ENCODE measurements at places on chromosomes 5 and 9. TPM values are rescaled to one million over a fixed set of nuclear protein-coding genes. Genes with fewer than 3 reads are reported as not detected.

DNA sequence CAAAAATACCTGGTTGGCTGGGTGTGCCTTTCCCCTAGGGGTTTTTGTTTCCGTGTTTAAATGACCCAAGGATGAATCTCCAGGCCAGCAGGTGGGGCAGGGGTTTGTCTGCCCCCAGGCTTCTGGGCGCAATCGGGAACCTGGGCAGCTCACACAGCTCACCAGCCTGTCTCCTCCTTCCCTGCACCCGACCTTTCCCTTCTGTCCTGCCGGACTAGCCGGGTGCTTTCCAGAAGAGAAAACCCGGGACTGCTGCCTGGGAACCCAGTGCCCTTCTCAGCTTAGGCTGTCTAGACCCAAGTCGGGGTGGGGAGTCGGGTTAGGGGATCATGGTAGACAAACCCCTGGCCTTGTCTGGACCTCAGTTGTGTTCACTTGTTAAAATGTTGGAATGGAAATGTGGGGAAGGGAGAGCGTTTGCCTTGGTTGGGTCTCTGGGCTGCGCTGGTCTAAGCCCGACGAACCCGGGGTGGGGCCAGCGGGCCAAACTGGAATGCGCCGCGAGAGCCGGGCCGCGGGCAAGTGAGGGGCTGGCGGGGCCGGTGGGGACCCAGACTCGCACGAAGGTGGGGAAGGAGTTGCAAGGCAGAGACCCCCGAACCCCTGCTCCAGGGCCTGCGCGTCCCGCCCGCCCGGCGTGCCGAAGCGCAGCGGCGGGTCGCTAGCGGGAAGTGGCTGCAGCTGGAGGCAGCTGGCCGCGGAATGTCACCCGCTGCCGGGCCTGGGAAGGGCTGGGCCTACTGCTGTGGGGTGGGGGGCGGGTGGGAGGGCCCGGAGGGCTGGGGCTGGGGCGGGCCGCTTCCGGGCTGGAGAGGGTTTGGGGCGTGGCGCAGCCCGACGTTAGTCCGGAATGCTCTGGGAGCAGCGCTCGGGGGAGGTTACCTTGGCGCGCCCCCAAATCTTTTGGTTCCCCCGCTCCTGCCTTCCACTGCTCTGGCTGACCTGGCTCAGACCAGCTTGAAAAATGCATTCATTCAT lies 84.6 kb downstream of the DAB2IP start:
- no peak for DNase-seq

DNA sequence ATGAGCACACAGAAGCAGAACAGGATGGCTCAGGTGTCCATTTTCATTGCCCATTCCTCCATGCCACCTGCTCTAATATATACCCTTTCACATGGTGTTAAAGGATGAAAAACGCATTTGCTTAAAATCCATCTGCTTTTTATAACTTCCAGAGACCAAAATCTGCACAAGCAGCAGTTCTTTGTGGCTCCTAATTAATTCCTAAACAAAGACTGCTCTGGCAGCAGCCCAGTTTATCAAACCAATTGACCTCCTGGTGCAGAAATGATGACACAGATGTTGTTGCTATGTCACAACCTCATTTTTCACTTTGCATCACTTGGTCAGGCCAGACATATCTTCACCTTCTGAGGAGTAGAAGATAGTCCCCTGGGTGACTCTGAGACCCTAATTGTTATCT lies 141.2 kb downstream of the ASTN2 start:
- no peak for DNase-seq

- no peak for DNase-seq
These were observed 162.6 kb downstream of the GLIS3 start for GRCh38 chr9:4137234-4137633.

DNA sequence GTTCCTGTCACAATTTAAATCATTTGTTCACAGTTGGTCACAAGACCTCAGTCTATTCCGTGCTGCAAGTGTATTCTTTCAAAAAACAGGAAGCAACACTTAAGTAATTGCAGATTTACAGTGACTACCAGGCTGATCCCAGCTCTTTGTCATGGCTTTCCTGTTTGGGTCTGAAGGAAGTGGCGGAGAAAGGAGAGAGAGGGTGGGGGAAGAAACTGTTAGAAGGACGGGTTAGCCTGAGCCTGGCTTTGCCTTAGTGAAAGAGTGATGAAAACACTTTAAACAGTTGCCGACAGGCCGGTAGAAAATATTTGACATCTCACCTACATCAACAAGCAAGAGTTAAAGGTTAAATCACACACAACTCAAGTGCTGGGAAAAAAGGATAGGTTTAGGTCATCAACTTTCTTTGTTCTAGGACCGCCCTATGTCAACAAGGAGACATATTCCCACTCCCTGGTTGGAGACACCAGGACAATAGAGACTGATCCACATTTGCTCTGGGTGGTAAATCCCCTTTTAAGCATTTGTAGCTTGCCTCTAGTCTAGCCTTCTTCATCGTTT lies 102.2 kb upstream of the DAB2 start:
- DNase-seq: no peak

The OR1L8 gene
- total RNA-seq: not detected

GRCh38 chr5:125486634-125487033 lies 740.2 kb upstream of the ZNF608 start:
- DNase-seq: no peak

DNA sequence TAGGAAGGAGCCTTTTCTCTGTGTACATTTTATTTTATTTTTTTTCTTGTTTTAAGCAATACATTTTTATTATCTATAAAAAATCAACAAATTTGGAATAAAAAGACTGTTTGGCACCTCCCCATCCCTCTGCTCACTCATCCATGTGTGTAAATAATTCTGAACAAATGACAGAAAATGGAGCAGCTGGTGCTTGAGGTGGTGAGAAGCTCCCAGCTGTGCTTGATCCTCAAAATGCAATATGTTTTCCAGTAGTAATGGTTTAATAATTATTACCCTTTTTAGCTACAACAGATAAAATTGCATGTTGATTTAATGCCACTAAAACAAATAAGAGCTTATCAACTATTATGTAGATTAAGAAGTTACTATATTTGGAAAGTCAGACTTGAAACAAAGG lies 132.5 kb downstream of the CDH18 start:
- no peak for DNase-seq

GRCh38 chr5:3124410-3124809 lies 372.9 kb upstream of the IRX2 start:
- no peak for DNase-seq

DNA sequence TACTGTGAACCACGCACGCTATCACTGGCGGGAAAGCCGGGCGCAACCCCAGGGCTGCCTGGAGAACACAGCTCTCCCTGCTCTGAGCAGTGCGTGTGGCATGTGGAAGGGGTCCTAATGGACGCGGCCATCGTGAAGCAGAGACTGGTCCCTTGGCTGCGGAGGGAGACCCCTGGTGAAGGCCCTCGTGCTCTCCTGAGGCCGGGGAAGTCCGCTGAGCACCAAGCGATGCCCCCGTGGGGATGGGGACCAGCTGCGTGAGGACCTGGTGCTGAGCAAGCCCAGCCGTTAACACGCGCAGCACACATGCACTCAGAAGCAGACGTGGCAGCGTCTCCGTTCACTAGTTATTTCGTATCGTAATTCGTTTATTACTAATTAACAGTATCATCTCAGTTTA lies 24.4 kb downstream of the SLC12A7 start:
- no peak for DNase-seq

The CNTFR gene
- total RNA-seq: not detected

The PAX5 gene
- 619 TPM for total RNA-seq

DNA sequence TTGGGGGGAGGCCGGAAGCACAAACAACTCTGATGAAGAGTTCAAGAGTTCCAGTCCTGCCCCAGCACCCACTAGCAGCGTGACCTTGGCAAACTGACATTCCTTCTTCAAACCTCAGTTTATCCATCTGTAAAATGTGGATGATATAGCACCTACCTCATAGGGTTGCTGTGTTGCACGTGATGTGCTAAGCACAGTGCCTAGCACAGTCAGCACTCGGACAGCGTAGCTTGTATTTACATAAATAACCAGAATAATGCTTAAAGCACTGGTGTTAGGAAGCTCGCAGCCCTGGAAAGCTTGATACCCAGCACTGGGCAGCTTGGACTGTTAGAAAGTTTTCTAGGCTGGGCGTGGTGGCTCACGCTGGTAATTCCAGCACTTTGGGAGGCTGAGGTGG lies 5.1 kb downstream of the PKN3 start:
- DNase-seq: no peak

GRCh38 chr5:150391986-150392385 lies 20.7 kb downstream of the CD74 start:
- no peak for DNase-seq

The SLC6A19 gene
- total RNA-seq: not detected

The ELOVL7 gene
- total RNA-seq: 0.32 TPM

DNA sequence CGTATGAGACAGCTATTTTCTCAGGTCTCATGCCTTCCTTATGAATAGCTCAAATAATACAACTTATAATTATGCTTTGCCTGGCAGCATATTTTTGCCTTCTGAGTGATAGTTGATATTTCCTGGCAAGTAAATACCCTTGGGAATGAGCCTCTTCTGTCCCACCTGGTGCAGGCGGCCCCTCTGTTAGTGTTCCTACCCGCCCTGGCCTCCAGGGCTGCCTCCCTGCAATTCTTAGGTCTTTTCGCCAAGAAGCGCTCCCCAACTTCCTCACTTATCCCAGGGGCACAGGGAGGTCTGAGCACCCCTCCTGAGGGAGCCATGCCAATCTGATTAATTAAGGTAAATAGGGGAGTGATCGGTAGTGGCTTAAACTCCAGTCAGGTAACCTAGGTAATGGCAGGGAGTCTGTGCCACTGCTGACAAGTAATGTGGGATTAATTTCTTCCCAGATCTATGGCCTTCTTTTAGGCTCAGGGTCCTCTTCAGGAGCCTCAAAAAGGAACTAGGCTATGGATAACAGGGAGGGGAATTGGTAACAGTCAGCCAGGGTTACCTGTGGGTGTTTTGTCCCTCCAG lies 81.5 kb downstream of the GALNT10 start:
- DNase-seq: no peak

The PSD2 gene
- not detected for total RNA-seq

The C9orf152 gene
- total RNA-seq: not detected

The ENTREP1 gene
- not detected for total RNA-seq

- DNase-seq: no peak
These were observed 409.4 kb upstream of the PTGER4 start for GRCh38 chr5:40270274-40270845.

The C9orf72 gene
- total RNA-seq: 15.3 TPM

DNA sequence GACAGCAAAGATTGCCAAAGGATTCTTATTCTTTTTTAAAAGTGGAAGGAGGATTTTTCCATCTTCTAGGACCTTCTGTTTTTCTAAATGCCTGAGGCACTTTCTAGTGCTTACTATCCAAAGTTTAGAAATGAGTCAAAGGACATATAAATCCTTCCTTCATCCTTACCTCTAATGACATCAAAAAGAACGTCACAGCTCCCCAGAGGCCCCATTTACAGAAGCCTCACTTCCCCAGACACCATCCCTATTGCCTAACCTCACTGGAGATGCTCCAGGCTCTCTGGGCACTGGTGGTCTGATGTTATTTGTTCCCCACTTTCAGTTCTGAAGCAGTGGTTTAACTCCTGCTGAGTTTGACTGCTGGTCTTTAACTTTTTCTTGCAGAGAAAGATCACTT lies 504.3 kb downstream of the AGTPBP1 start:
- no peak for DNase-seq

- no peak for DNase-seq
These were observed 61.9 kb downstream of the EXOSC2 start for GRCh38 chr9:130755377-130756007.

DNA sequence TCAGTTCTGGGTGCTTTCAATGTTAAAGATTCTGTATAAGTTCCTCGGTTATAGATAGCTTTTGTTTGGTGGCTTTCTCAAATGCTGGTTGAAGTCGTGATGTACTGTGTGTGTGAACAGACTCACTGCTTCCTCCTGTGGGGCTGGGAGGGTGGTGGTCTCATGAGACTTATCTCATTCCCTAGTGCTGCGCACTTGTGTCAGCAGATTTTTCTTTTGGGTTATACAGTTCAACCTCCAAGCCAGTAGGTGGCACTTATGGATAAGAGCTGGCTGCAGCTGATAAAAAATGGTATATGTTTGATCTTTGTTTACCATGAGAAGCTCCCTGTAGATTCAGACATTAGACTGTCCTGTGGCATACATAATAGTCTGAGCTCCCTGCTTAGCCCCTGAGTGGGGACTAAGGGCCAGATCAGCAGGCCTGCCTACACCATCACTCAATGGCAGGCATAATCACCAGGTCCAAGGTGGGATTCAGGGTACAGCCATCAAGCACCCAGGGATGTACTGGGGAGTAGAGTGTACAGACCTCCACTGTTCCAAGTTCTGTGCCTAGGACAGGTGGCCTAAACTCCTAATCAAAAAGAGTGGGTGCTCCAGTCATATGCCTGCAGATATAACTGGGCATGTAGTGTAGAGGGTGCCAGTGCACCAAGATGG lies 174.2 kb downstream of the OXCT1 start:
- no peak for DNase-seq

DNA sequence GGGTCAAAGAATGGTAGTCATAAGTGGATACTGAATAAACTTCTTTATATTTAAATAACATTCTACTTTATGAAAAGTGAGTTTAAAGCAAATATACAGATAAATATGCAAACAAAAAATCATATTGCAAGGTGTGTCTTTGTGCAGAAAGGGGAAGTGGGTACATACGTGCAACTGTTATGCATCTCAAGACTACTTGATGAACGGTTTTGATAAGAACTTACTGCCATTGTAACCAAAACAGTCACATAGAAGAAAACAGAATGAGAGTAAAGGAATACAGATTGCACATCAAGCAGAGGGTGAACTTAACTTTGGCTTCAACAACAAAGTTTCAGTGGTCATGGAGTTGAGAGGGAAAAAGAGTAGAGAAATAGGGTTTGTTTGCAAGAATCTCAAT lies 9.9 kb downstream of the CAMK4 start:
- no peak for DNase-seq

DNA sequence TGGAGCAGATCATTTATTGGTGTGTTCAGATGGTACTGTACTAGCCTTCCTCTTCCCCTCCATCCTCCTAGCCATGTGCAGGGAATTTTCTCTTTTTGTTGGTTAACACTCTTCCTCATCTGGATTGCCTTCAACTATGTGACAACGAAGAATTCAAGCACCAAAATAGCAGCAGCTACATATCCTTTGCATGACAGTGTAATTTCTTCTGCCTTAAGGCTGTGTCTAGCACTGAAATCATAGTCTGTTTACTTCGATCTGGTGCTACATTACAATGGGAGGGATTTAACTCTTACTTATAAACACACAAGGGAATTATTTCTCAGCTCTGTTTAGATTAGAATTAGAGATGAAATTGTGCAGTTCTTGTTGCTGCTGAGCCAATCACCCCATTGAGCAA lies 260.4 kb downstream of the ARL15 start:
- no peak for DNase-seq

The PRR16 gene
- total RNA-seq: 0.29 TPM

- DNase-seq: peak; percentile 19
These were observed 75.5 kb downstream of the PHAX start for GRCh38 chr5:126676195-126676624.
